ENCODE measurements at places on chromosomes 2 and 18.

- no peak for DNase-seq
These were observed 4.6 kb upstream of the IMPACT start for GRCh38 chr18:24421831-24422230.

- no peak for DNase-seq
These were observed 52.0 kb downstream of the FHOD3 start for GRCh38 chr18:36349552-36349951.

- DNase-seq = no peak
These were observed 108.4 kb upstream of the BZW1 start for GRCh38 chr2:200703127-200703925.

GRCh38 chr2:154263206-154263605, 391.5 kb downstream of the GALNT13 start:
- no peak for DNase-seq

DNA sequence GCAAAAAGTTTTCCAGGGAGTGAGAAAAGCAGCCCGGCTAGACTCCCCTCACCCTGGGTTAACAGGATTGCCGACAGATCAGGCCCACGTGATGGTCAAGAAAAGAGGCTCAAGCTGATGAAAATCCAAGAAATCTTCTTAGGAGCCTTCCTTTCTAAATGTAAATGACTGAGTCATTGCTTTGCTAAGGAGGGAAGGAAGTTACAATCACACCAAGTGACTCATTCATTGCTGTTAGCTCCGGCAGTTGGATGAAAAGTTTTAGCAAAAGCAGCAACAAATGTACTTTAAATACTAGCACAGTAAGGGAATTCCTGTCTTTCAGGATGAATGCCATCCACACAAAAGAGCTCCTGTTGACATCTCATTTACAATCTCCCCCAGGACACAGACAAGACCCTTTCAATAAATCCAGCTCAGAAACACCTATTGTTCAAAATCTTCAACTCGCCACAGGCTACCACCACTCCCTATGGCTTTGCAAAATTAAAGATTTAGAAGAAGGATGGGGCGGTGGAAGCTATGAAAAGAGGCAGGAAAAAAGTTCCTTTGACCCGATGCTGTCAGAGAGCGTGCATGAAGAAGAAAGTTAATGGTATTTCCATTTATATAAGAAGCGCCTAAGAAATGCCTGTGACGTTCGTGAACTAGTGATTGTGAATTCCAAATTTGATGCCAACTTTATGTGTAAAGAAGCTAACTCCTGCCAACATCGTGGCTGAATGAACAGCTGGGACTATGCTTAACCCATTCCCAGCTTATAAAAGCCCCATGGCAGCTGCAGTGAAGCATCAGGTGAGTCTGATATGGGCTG, 153.7 kb downstream of the TGIF1 start:
- DNase-seq = peak; percentile 67

DNA sequence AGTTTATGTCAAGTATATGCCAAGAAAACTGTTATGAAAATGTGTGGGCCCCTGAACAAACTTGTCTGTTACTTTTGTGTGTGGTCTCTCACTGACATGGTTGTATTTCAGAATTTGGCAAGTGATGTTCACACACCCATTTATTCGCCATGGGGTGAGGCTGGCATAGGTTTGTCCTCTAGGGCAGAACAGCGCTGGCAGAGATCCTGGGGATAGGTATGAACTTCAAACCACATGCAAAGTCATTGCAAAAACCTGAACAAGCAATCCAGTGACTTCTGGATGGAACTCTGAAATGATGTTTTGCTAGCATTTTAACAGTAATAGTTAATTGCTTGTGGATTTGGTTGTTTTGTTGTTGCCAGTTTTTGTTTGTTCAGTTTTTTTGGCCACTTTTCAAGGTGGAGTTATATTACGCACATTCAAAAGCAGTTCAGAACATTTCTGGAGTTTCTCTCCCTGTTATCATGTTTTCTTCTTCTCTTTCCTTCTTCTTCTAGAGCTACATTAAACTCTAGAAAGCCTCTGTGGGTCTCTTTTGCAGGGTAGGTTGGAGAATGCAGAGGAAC, 78.5 kb downstream of the MDH1 start:
- DNase-seq = no peak

DNA sequence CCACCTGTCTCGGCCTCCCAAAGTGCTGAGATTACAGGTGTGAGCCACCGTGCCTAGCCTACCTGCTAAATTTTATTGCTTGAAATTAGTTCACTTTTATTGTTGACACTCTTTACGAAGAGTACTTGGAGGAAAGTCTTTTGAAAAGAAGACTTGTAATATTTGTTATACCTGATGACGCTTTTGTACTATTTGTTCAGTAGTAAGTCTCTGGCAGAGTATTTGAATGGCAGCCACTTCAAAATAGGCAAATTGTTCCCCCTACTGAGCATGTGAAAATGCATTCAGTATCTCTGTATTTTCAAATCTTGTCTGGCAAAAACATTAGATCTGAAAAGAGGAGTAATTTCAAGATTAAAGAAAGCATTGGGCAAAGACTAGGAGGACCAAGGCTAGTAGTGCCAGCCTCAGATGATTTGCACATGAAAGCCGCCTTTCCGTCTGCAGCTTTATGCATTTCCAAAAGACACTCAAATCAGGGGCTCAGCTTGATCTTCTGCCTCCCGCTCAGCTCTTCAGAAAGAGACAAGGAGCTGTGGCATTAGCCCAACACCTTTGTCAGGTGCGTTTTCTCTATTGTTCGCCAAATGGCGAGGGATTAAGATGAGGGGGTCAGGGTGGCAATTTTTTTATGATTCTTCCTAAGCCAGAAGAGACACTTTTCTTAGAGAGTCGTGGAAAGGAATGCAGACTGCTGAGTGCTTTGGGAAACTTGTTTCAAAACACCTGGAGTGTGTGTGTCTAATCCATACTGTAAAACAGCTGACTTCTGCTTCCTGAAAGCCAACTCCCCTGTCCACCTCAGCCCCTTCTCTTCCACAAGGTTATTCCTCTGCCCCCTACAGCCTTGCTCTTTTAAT, 18.8 kb upstream of the FOXI3 start:
- no peak for DNase-seq

GRCh38 chr2:127219171-127220070, 678 bp downstream of the CYP27C1 start:
- peak; percentile 73 for DNase-seq

- no peak for DNase-seq
These were observed 102.9 kb upstream of the RAB6C start for GRCh38 chr2:129876541-129876940.

GRCh38 chr2:14569294-14569693, 63.2 kb upstream of the LRATD1 start:
- DNase-seq = no peak

DNA sequence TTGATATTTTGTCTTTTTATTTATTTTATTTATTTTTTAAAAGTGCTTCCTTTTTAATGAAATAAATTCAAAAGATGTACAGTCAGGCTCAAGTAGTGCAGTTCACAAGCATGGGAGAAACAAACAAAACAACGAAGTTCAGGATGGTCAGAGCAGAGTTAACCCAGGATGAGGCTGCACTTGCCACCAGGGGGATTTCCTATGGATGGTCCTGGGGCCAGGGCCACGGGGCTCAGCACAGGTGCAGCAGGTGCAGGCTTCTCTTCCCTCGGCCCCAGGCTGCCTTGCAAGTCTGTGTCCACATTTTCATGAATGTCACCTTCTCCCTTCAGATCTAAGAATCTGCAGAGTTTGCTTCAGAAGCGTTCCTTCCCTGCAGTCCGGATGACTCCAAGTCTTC, 76.5 kb downstream of the CDCA7 start:
- no peak for DNase-seq

DNA sequence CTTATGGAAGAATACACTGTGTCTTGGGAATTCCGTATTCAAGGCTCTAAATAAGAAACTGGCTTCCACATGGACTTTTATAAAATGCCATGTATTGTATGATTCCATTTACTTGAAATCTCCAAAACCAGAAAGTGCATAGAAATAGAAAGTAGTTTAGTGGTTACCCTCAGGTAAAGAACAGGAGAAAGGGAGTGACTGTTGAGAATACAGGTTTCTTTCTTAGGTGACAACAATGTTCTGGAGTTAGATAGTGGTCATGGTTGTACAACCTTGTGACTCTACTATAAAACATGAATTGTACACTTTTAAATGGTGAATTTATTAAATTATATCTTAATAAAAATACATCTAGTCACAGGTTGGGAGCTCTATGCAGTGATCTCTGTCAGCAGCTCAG, 481.8 kb downstream of the SPAG16 start:
- DNase-seq = no peak

DNA sequence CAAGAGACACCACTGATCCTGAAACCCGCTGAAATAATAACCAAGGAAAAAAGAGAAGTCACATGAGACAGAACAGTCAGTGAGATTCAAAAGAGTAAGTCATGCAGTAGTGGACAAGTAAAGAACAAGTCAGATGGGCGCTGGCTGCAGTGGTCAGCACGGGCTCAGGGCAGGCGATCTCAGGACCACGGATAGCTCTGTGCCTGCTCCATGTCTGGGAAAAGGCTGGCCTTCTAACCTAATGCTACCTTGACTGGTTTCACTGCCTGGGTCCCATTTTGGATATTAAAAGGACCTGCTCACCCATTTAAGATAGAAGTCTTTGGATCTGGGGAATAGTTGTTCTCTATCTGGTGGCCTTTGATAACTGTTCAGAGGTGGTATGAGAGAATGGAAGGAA, 61.7 kb upstream of the LCLAT1 start:
- DNase-seq = peak; percentile 62

DNA sequence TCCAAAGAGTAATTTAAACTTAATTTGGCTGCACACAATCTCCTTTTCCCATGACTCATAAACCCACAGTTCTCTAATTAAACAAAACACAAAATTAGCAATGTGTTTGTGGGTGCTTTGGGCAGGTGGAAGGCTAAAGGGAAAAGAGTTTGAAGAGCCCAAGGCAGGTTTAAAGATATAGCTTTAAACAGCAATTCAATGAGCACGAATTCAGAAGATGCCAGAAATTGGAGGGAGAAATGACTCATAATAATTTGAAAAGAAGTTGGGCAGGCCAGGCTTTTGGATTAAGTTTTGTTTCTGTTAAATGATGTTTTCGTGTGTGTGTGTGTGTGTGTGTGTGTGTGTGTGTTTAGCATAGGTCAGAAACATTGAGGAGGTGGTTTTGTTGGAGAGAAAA, 594.8 kb upstream of the ZEB2 start:
- DNase-seq = no peak

- DNase-seq = no peak
These were observed 180.1 kb downstream of the PRPF40A start for GRCh38 chr2:152537081-152537651.

DNA sequence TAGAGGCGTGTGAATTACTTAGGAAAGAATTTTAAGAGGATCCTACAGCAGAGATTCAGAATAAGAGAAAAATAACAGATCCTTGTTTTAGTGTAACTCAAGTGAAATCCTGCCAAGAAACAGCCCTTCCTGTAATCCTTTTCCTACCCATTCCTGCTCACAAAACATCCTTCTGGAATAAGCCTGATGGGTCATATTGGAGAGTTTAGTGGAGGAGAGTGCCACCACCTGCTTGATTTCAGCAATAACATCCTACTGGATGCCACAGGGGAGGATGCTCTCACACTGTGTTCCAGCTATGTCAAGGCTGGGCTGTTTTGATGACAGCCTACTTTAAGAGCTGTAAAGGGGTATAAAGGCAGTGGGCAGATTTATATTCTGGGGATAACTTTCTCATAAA, 54.8 kb upstream of the CCDC178 start:
- no peak for DNase-seq

GRCh38 chr2:195486987-195487644, 169.9 kb upstream of the SLC39A10 start:
- DNase-seq = no peak

DNA sequence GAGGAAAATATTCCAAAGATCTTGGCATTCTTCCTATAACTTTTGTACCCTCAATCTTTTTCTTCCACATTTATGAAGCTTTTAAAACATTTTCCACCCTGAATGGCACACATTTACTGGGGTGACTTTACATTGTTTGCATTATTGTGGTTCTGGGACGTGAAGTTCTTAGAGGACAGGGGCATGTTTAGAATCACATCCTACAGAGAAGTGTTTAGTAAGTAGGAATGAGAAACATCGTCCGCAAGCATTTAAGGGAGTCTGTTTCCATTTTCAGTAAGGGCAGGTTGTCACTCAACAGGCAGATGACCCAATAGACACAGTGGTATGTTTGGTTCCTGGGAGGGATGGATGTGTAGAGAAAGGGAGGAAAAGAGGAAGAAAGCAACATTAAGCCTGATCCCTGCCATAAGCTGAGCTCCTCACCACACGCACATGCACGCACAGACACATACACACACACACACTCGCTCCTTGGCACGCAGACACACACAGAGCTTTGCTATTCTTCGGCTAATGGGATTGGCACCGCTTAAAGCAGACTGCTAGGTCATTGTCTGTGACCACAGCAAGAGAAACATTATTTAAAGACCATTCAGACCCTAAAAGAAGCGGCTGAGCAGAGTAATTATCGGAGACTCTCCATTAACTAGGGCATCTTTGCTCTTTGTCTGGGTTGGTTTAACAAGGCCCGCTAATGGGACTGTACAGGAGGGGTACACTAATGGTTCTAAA, 14.2 kb upstream of the PLEKHM3 start:
- no peak for DNase-seq

GRCh38 chr2:214628091-214628490, 181.4 kb downstream of the BARD1 start:
- DNase-seq = no peak

DNA sequence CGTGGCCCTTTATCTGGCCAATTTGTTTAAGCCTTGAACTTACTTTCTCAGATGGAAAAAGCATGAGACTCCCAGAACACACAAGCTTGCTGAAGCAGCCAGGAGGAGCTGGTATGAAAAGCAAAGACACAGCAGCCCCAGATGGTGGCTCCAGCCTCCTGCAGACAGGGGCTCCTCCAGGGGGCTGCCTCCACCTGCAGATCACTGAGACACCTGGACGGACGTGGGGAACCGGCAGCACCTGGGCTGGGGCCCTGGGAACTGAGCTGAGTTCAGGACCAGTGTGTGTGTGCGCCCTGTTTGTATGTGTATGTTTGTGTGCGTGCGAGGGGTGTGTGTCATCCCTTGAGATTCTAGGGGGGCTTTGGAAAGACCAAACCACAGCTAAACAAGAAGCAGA, 8.6 kb downstream of the CYS1 start:
- DNase-seq = no peak

GRCh38 chr2:33230195-33230594, 246.3 kb upstream of the RASGRP3 start:
- DNase-seq = no peak

GRCh38 chr2:96259497-96259921, 6.3 kb downstream of the TMEM127 start:
- no peak for DNase-seq

Measured in right forelimb (tissue), 1 donor.